ENCODE measurements at places on chromosomes 16 and 17. TPM values are rescaled to one million over a fixed set of nuclear protein-coding genes. Genes with fewer than 3 reads are reported as not detected.

LRRC45 gene
- 4.7 TPM for total RNA-seq

DNA sequence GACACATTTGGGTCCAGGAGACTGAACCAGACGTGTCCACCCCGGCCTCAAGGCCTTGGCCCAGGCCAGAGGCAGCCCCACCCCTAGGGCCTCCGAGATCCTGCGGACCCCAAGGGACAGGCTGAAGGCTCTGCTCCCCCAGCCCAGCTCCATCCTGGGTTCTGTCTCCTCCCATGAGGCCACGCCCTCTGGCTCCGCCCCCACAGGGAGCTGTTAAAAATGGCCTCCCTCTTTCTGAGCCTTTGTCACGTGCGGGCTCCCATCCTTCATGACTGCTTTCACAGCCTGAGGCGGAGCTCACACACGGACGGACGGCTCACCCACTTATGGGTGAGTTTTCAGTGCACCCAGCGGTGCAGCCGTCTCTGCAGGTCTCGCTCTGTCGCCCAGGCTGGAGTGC lies 6.5 kb upstream of the CACNA1H start:
- H3K27ac ChIP-seq = no peak overlapping the region
- H3K27me3 ChIP-seq = no peaks in the 10 kb centered on the region
- DNase-seq = no peak
- no peak overlapping the region for H3K4me3 ChIP-seq
- no peaks in the 10 kb centered on the region for H3K4me1 ChIP-seq

DNA sequence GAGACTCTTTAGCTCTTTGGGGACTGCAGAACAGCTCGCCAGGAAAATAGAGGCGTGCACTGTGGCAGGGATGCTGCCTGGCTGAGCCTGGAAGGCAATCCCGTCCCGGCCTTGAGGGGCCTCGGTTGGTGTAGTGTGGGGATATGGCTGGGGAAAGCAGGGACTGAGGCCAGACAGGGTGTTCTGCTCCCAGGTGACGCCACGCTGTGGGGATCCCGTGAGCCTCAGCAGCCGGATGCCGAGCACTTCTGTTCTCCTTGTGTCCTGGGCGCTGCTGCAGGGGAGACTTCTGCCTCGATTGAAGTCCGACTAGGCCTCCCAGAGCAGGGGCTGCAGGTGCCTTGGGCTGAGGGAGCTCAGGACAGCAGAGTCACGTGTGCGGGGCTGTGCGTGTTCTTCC lies 72.6 kb downstream of the BANP start:
- no peak overlapping the region for H3K27ac ChIP-seq
- peaks cover 13% of the 10 kb centered on the region for H3K4me1 ChIP-seq
- no peak for DNase-seq
- no peaks in the 10 kb centered on the region for H3K27me3 ChIP-seq

GRCh38 chr17:50361561-50362480 lies 11.2 kb downstream of the MRPL27 start:
- H3K4me1 ChIP-seq = peaks cover 17% of the 10 kb centered on the region
- no peak overlapping the region for H3K4me3 ChIP-seq

TXNL4B gene
- total RNA-seq = 3.9 TPM

KRTAP4-9 gene
- total RNA-seq = not detected

- H3K4me3 ChIP-seq = peak overlapping the region; percentile 60
- no peaks in the 10 kb centered on the region for H3K27me3 ChIP-seq
- H3K27ac ChIP-seq = peak overlapping the region; percentile 57
- peaks cover 58% of the 10 kb centered on the region for H3K4me1 ChIP-seq
Observed at GRCh38 chr16:88455610-88456355, 2.7 kb downstream of the ZFPM1 start.

DNA sequence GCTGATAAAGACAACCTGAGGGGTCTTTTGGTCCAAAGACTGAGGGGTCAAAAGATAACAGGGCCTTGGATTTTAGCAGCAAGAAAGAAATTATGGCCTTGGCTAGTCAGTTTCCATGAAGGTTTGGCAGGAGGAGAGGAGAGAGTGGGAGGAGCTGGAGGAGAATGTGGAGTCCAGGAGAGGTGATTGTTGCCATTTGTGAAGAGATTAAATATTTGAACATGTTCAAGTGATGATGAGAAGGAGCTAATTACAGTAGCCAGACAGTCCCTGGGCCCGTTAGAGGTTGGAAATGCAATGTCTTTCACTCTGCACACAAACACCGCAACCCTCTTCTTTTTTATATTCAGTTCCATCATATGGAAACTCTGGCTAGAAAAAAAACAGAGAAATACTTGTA lies 68.6 kb downstream of the TNRC6C start:
- DNase-seq = no peak
- H3K27ac ChIP-seq = peak overlapping the region; percentile 47
- H3K36me3 ChIP-seq = peaks cover 5% of the 10 kb centered on the region
- H3K27me3 ChIP-seq = no peaks in the 10 kb centered on the region
- H3K4me1 ChIP-seq = peaks cover 18% of the 10 kb centered on the region

CD7 gene
- 1.7 TPM for total RNA-seq

GRCh38 chr17:9484789-9485188 lies 90.8 kb downstream of the STX8 start:
- no peaks in the 10 kb centered on the region for H3K4me1 ChIP-seq
- no peaks in the 10 kb centered on the region for H3K27me3 ChIP-seq
- no peak overlapping the region for H3K27ac ChIP-seq

DNA sequence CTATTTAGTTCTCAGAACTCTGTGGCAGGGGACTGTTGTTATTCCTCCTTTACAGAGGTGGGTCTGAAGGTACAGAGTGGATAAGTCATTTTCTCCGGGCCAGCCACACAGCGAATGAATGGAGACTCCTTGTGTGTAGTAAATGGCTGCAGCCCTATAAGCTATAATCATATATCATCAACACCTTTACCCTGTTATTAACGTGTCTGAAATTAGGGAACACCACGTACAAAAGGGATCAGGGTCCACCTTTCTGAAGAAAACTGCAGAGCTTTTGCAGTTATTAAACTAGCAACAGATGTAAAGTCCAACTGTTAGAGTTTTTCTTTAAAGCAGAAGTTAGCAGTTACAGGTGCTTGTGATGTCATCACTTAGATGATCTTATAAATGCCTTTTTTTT lies 696.7 kb downstream of the MAF start:
- no peaks in the 10 kb centered on the region for H3K27me3 ChIP-seq
- no peak overlapping the region for H3K4me3 ChIP-seq

NUPR1 gene
- total RNA-seq = 12.4 TPM

DNA sequence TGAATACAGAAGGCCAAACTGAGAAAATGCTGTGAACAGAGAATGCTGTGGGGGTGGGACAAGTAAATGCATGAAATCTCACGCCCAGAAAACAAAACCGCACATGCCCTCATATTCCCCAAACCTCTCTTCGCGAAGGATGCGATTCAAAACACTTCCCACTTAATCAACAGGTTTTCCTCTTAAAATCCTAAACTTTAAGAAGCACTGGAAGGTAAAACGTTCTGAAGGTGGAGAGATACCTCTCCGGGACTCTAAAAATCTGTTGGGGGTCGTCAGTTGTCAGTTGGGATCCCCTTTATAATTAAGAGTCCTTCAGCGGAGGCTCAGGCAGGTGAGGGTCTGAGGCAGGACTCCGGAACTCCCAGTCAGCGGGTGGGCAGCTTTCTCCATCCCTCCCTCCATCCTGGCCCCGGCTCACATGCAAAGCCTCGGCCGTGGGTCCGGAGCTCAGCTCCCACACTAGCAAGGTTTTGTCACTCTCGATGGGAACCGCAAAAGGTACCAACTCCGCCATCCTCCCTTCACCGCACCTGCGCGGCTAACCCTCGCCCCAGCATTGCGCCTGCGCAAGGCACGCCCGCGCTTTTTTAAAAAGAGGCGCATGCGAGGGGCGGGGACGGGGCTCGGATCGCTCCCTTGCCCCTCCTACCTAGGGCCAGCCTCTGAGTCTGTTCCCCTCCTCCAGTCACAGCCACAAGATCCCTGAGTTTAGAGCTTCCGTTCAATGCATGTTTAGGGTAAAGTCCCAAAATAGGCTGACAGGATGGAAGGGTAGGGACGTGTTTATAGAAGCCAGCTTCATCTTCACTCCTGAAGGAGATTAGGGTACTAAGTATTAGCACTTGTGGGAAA lies at the start of gene RDM1:
Gene RDM1, minus strand, starts transcription at position 563 of the 855 bp plus-strand sequence. Its CDS starts 46 bp downstream, at position 517.
- H3K4me3 ChIP-seq = peak within 1 kb of the TSS; percentile 43
- no peak within 1 kb of the TSS for H3K27ac ChIP-seq
- H3K27me3 ChIP-seq = no peaks in the 10 kb centered on the region
- H3K4me1 ChIP-seq = peaks cover 25% of the 10 kb centered on the region
- no peak for DNase-seq
- no peaks in the 10 kb centered on the region for H3K36me3 ChIP-seq

- no peaks in the 10 kb centered on the region for H3K36me3 ChIP-seq
- H3K4me1 ChIP-seq = no peaks in the 10 kb centered on the region
- no peaks in the 10 kb centered on the region for H3K27me3 ChIP-seq
- DNase-seq = no peak
- no peak overlapping the region for H3K4me3 ChIP-seq
Observed at GRCh38 chr17:40597156-40597555, 31.9 kb upstream of the CCR7 start.

GRCh38 chr16:75345711-75346110 lies 87.6 kb downstream of the CFDP1 start:
- no peaks in the 10 kb centered on the region for H3K4me1 ChIP-seq
- no peaks in the 10 kb centered on the region for H3K27me3 ChIP-seq
- no peaks in the 10 kb centered on the region for H3K36me3 ChIP-seq
- H3K27ac ChIP-seq = no peak overlapping the region
- DNase-seq = no peak
- no peak overlapping the region for H3K4me3 ChIP-seq

- H3K4me1 ChIP-seq = peaks cover 28% of the 10 kb centered on the region
- H3K27me3 ChIP-seq = peaks cover 27% of the 10 kb centered on the region
- no peaks in the 10 kb centered on the region for H3K36me3 ChIP-seq
Observed at GRCh38 chr16:54927125-54928015, 3.3 kb upstream of the IRX5 start.

DNA sequence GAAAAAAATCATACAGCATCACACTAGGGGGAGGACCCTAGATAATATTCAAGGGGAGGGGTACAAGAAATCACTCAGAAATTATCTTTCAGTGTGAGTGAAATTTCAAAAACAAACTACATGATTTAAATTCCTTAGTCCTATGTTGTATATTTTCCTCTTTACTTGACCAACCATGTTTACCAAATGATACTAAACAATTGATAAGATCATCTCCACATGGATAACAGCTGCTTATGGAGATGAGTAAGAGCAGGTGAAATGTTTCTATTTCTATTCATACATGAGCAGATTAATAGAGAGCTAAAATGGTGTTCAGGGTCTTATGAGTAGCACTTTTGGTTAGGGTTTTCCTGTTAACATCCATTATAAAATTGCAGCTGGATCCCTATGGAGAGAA lies 7.3 kb upstream of the VAT1L start:
- no peak for DNase-seq
- no peaks in the 10 kb centered on the region for H3K27me3 ChIP-seq
- H3K4me3 ChIP-seq = no peak overlapping the region
- no peaks in the 10 kb centered on the region for H3K36me3 ChIP-seq
- no peak overlapping the region for H3K27ac ChIP-seq

ATP2C2 gene
- total RNA-seq = not detected

FKBP10 gene
- total RNA-seq = 35.1 TPM

DNA sequence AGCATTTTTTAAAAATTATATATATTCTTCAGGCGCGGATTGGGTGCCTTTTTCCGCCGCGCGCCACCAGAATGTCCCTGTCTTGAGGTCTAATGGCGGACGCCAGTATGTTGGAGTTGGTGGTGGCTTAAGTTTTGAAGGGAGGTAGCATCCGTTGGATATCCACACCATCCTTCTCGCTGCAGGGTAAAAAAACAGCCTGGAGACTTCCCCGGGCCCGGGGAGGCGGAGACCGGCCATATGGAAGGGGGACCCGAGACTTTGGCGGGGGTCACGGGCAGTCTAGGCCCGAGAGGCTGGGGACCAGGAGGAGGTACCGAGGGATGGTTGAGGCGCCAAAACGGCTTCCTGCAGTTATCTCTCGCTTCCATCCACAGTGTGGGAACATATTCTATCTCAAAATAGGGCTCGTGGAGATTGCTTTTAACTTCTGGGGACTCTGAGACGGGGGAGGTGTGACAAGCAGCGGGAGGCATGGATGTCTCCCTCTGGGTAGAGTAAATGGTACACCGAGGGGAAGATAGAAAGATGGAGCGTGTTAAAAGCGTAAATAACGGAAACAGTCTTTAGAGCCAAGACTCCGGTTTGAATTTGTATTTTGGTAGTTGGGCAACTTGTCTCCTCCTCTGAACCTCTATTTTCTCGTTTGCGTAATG lies at the start of gene SF3B3:
Gene SF3B3, plus strand, starts transcription at position 74 of the 656 bp plus-strand sequence. CDS start 2,841 bp downstream, outside the sequence.
- no peaks in the 10 kb centered on the region for H3K4me1 ChIP-seq
- DNase-seq = peak; percentile 77
- peak within 1 kb of the TSS; percentile 91 for H3K27ac ChIP-seq

DNA sequence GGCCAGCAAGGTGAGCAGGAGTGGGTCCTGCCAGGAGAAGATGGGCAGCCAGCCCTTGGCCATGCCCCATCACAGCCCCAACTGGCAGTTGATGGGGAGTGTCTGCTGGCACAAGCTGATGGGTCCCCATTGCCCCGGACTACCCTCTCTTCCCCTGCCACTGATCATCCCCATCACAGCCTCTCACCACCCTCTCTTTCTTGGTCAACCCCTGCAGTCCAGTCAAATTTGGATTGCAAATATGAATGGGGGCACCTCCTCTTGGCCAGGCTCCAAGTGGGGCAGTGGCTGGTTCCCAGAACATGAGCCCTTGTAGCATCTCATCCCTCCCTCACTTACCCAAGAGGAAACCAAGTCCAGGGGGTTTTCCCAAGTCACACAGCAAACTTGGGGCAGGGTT lies 17.4 kb downstream of the SEZ6 start:
- no peak overlapping the region for H3K27ac ChIP-seq
- no peak overlapping the region for H3K4me3 ChIP-seq
- DNase-seq = no peak
- H3K36me3 ChIP-seq = no peaks in the 10 kb centered on the region
- no peaks in the 10 kb centered on the region for H3K4me1 ChIP-seq

GRCh38 chr16:69838489-69838888 lies 76.4 kb downstream of the WWP2 start:
- H3K36me3 ChIP-seq = peaks cover 5% of the 10 kb centered on the region
- DNase-seq = no peak
- H3K27ac ChIP-seq = peak overlapping the region; percentile 82
- no peaks in the 10 kb centered on the region for H3K27me3 ChIP-seq
- H3K4me3 ChIP-seq = no peak overlapping the region

DNA sequence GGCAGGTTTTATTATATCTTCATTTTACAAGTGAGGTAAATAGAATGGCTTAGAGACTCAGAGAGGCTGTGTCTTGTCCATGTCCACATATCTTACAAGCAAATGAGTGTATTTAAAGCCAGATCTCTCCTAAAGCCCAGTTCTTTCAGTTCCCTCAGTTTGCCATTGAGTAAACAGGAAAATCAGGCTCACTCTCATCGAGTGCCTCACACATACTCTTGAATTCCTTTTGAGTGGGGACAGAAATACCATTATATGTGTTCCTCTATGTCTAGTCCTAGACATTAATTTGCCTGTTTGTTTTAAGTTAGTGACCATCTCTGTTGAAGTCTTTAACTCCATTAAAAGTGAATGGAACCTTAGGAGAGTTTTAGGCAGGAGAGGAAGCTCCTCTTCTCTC lies 40.1 kb downstream of the BPTF start:
- no peak overlapping the region for H3K27ac ChIP-seq
- no peaks in the 10 kb centered on the region for H3K4me1 ChIP-seq
- no peak for DNase-seq
- H3K27me3 ChIP-seq = no peaks in the 10 kb centered on the region
- no peak overlapping the region for H3K4me3 ChIP-seq
